MM.1S (cell line): ENCODE measurements at places on chromosomes 5 and 9.

DNA sequence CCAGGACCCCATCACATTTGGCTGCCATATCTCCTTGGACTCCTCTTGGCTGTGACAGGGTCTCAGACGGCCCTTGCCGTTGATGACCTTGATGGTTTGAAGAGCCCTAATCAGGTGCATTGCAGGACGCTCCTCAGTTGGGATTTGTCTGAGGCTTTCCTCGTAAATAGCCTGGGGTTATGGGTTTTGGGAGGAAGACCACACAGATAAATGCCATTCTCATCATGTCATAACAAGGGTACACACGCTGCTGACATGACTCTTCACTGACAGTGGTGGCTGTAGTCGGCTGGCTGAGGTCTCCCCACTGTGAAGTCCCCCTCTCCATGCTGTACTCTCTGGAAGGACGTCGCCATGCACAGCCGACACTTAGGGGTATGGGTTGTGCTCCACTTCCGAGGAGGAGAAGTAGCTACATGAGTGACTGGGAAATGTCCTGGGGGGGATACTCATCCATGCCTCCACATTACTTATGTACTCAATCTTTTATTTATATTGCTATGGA lies 42.9 kb upstream of the SPTLC1 start:
- no peak for DNase-seq

DNA sequence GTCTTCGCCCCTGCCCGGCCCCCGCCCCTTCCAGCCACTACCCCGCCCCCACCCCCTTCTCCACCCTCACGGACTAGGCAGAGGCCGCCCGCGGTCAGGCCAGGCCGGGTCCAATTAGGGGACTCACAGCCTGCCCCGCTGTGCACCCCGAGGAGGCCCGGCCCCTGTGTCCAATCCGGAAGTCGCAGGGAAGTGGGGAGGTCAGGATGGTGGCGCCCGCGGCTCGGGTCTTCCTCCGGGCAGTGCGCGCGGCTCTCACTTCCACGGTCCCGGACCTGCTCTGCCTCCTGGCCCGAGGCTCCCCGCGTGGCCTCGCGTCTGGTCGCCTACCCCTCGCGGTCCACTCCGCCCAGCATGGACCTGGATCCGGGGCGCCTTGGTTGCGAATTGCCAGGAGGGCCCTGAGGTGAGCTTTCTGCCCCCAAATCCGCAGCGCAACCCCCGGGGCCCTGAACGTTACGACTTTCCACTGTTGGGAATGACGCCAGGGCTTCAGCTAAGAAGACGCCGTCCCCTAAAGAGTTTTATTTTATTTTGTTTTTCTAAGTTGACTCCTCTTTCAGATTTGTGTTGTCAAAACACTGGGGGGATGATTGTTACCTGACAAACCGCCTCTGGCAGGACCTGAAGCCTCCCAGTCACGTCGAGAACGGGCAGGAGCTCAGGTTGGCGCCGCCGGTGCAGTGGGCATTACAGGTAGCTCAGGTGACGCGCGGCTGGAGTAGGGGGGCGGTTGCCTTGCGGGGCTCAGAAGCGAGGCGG lies 763 bp upstream of the IRX2 start:
- DNase-seq: no peak

- DNase-seq: no peak
Observed at GRCh38 chr9:18516965-18517364, 43.0 kb downstream of the ADAMTSL1 start.

- no peak for DNase-seq
Observed at GRCh38 chr9:111566234-111566633, 33.2 kb downstream of the PTGR1 start.

GRCh38 chr5:154238776-154239481 lies 48.4 kb downstream of the GALNT10 start:
- DNase-seq: no peak

DNA sequence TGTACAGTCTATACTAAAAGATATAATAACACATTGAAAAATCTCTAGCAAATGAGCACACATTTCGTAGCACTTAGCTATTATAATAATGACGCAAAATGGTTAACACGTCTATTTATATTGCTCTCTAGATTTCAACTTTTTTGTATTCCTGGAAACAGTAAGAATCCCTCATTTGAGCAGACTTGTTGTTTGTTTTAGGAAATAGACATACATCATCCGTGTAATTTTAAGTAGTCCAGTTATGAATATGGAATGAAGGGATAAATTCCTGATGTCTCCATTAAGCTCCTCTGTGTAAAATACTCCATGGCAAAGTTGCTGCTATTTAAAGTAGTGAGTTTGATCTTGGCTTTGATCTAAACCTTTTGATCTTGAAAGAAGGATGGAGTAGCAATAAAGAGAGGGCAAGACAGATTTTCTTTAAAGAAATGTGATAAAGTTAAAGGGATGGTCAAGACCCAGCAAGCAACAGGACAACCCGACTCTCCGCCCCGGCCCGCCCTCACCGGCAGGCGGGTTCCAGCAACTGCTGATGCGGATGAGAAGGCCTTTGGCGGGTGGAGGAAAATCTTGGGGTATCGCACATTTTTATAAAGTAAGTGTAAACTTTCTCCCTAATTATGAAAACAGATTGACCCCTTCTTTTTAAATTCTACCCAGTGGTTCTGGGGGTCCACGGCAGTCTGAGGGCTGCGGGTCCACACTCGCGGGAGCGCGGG lies 277.4 kb downstream of the AOPEP start:
- DNase-seq: peak; percentile 62

DNA sequence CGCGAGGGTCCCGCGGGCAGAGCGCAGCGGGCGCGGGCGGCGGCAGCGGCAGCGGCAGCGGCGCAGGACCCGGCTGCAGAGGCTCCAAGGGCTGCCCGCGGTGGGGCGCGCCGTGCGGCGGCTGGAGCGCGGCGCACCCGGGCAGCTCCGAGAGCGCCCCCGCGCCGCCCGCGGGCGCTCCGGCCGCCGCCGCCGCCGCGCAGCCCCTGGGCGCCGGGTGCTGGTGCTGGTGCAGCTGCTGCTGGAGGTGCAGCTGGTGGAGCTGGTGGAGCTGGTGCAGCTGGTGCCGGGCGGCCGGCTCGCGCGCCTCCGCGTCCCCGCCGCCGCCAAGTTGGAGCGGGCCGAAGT lies 644 bp downstream of the IER5L start:
- peak; percentile 40 for DNase-seq

GRCh38 chr5:124402144-124402581 lies 344.3 kb downstream of the ZNF608 start:
- no peak for DNase-seq

DNA sequence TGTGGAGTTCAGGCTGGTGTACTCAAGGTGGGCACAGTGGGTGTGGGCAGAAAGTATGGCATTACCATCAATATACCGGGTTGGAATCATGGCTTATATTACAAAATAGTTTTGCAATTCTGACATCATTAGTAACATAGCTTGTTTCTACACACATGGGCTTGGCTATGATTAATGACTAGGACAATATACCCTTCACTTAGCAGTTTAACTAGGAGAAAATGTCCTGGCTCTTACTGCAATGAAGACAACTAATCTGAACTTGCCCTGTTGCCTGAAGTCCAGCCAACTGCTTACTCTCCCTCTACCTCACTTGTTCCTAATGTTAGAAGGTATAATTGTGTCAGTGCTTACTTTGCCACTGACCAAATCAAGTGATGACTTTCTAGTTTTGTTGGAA lies 612.5 kb downstream of the EFNA5 start:
- no peak for DNase-seq

DNA sequence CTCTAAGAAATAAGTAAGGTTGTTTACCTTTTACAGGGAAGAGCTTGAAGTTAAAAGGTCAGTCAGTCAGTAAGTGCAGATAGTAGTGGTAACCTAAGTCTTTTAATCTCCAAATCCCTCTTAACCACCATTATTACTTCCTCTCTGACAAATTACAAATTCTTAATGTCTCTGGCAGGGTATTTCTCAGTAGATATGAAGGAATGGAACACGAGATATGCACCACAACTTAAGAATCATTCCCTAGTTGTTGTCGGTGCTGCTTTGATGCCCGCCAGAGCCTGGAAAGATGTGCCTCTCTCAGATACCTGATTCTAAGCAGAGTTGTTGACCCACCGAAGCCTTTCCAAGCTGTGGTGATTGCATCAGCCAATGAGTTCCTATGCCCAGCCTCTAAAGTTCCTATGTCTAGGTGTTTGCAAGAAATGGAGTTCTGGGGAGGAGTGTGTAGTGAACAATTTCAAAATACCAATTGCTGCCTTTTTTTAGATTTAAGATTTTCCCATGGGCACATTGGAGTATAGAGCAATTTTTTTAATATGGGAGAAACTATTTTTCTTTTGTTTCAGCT lies 78.5 kb downstream of the CD180 start:
- no peak for DNase-seq

- DNase-seq: no peak
Observed at GRCh38 chr9:5787220-5787619, 45.7 kb downstream of the ERMP1 start.

GRCh38 chr9:93761822-93762221 lies 185.4 kb downstream of the PHF2 start:
- DNase-seq: no peak

- no peak for DNase-seq
Observed at GRCh38 chr9:134242706-134243105, 78.3 kb upstream of the RNU6ATAC start.

DNA sequence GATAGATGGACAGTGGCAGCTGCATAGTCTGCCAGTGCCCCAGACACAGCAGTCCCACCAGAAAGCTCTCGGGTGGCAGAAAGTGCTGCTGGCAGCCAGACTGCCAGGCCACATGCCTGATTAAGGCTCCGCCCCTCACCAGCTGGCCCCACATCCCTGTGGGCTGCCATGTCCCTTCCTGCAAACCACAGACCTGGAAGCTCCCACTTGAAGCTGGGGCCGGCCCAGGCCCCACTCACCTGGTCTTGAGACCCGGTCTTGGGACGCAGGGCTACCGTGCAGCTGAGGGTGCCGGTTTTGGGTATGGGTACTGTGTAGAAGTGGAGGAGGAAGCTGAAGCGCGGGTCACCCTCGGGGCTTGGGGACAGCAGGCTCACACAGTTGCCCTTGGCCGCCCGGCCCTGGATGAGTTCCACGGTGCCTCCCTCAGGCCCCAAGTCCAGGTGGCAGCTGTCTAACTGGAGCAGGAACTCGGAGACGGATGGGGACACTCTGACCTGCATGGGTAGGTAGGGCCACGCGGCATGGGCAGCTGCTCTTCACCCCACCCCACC lies 15.3 kb downstream of the FPGS start:
- DNase-seq: no peak

GRCh38 chr5:112635771-112636731 lies 101.6 kb upstream of the APC start:
- DNase-seq: peak; percentile 46

DNA sequence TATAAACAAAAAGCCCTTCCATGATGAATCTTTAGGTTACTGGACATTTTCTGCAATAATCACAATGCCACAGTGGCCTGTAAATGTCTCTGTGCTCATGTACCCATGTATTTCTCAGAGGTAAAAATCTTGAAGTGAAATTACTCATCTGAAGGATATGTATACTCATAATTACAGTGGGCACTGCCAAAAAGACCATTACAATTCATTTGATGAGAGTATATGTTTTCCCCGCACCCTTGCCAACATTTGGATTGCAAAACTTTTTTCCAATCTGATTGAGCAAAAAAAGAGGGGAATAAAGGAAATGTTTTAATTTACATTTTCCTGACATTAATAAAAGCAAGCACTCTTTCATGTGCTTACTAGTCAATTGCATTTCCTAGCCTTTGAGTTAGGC lies 110.5 kb downstream of the EPB41L4A start:
- DNase-seq: no peak

GRCh38 chr5:125794922-125795321 lies 628.3 kb upstream of the GRAMD2B start:
- no peak for DNase-seq

GRCh38 chr9:87540444-87541105 lies 42.9 kb downstream of the DAPK1 start:
- no peak for DNase-seq

GRCh38 chr9:37913480-37914153 lies 9.7 kb upstream of the SLC25A51 start:
- peak; percentile 77 for DNase-seq

DNA sequence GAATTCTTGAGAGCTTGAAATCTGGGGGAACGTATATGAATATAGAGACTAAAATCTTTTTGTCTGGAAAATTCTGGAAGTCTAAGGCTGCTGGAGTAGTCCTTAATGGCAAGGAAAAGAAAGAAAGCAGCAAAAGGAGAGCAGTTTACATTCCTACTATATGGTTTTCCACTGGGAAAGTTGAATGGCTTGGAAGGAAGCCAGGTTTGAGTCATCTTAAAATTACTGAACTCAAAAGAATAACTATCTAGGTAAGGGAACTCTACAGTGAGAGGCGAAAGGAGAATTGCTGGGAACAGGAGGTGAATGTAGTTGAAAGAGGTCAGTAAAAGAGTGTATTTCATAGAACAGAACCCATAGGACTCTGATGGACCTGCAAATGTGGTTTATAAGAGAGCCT lies 258.1 kb upstream of the EDIL3 start:
- no peak for DNase-seq

DNA sequence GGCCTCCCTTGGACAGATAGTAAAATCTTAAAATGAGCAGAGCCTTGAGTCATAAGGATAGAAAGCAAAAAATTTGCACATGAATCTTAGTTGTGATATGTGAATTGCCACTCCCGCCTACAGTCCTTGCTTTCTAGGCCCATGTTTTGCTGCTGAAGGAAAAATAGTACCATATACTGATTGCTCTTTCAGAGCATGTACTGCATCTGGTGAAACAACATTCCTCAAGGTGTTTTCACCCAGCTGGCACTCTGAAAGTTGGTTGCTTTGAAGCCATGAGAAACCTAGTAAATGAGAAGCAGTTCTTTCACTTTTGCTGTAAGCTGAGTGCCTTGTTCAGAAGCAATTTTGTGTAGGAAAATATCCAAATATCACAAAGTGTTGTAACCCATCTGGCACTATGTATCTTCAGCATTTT lies 10.3 kb downstream of the CDC37L1 start:
- DNase-seq: peak; percentile 85

- DNase-seq: no peak
Observed at GRCh38 chr5:168780888-168781287, 201.7 kb upstream of the PANK3 start.

- DNase-seq: no peak
Observed at GRCh38 chr5:111172504-111172903, 51.7 kb upstream of the CAMK4 start.

GRCh38 chr9:113501129-113501686 lies 37.7 kb downstream of the RGS3 start:
- DNase-seq: no peak

GRCh38 chr5:16437977-16438376 lies 27.6 kb downstream of the ZNF622 start:
- DNase-seq: no peak

GRCh38 chr9:33320230-33320567 lies 29.9 kb downstream of the NFX1 start:
- no peak for DNase-seq

DNA sequence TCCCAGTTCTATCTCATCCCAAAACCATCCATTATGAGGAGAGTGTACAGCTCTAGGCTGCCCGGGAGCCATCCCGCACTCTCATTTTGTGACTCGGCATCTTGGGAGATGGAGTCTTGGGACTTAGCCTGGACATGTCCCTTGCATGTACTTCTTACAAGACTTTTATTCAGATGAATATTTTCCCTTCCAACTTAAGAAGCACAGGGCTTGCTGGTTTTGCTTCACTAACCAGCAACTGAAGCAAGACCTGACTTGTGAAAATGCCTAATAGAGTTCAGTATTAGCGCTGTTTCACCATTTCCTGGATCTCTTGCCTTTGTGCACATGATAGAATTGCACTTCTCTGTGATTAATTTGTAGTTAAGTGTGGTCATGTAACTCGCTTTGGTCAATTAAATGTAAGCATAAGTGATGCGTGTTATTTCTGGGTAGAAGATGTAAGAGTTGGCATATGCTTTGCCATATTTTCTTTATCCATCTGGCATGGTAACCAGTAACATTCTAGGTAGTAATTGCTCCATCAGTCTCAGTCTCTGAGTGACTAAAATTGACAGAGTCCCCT lies 55.8 kb downstream of the PDCD1LG2 start:
- DNase-seq: no peak
